ENCODE measurements at places on chromosomes 16 and 17.

DNA sequence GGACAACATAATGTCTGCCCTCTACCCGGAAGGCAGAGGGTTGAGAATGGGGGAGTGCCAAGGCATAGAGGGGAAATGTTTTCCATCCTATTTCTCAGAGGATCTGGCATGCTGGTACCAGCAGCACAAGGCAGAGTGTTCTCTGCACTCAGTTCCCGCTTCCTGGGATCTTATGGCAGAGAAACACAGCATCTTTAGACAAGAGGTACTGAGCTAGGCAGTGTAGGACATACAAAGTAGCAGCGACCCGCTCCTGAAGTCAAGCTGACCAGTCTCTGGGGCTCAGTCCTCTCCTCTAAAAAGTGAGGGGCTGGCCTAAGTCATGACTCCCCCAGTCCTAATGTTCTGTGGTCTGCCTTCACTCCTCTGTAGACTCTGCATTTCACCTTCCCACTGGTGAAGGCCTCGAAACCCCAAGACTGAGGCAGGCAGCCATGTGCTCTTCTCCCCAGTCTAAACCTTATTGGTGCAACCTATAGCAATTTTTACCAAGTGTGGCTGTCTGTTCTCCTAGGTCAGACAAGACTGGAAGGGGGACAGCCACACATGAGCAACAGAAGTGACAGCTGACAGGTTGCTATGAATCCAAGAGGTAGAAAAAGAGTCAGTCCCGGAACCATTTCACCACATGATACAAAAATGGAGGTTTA is 11.3 kb upstream of the TSPOAP1 start:
- DNase-seq = no peak

GRCh38 chr17:17305281-17305801 is 2.2 kb downstream of the NT5M start:
- DNase-seq = no peak

- DNase-seq = no peak
These were observed 642 bp downstream of the ZNF205 start for GRCh38 chr16:3112881-3113574.

DNA sequence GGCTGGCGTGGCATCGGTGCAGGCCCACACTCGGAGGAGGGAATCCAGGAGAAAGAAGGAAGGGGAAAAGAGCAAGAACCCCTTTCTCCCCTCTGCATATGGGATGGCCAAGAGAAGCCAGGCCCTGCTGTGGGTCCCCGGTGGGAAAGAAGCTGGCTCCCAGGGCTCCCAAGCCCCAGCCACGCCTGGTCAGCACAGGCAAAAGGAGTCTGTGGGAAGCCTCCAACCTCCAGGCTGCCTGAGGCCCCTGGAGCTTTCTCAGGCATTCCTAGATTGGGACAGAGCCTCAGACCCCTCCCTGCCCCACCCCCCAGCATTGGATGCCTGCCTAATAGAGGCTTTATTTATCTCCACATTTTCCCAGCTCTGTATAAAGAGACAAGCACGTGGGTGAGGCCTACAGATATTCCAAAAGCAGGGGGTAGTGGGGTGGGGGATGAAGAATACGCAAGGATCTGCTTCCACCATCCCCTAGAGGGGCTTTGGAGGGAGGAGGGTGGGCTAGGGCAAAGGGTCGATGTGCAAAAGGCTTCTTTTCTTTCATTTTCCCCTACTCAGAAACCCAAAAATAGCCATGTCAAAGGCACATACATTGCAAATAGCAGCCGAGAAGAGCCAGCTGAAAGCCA is 56.4 kb downstream of the MPRIP start:
- no peak for DNase-seq
